ENCODE measurements at places on chromosomes 16 and 17.

DNA sequence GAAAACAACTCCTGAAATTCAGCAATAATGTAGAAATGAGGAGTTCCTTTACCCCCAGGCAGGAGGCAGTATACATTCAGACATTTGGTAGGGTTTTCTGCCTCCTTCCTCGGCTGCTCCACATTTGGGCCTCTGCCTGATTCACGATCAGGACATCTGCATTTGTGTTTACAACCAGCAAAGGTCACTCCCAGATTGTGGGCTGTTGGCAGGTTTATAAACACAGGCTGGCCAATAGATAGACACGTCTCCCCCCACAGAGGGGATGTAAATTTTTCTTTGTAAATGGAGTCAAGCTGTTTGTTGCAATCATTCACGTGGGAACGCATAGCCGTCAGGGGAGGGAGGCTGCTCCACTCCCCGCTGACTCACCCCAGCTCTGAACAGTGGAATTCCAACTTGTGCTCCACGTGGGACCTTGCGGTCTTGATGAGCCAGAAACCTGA is 252.1 kb upstream of the N4BP1 start:
- no peak for DNase-seq

GRCh38 chr16:63653044-63653839 is 1468.6 kb downstream of the CDH11 start:
- no peak for DNase-seq

- no peak for DNase-seq
Measured at GRCh38 chr16:78075800-78076199, 23.7 kb upstream of the WWOX start.

GRCh38 chr16:73916829-73917594 is 379.6 kb upstream of the PSMD7 start:
- no peak for DNase-seq

DNA sequence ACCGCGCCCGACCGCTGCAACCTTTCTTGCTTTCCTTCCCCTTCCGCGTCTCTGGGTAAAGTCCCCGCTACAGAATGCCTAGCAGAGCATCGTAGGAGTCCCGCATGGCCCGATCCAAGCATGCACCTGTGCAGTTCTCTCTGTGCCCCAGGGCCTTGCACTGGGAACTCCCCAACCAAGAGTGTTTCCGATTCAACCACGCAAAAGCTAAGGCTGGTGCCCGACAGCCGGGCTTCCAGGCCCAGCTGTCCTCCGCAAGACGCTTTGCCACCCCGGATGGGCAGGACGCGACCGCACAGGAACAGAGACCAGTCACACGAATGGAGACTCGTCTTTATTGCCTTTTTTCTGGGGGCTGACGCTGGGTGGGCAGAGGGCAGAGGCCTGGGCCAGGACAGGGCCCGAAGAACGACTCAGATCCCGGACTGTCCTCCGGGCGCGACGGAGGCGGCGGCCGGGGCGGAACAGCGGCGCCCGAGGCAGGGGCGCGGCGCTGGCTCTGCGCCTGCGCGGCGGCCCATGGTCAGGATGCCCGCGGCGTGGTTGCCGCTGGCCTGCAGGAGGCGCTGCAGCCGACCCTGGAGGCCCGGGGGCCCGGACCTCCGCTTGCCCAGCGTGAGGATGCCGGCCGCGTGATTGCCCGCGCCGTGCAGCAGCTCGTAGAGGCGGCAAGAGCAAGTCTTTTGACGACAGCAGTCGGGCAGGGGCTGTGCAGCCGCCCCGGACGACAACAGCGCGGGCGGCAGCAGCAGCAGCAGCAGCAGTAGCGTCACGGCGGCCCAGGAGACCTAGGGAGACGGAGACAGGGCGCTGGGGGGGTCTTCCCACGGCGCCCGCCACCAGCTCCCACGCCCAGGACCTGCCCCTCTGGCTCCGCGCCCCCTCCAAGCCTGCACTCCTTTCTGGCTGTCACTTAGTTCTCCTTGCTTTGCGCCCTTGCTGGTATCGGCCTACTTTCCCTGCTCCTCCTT is 1.2 kb downstream of the HCRT start:
- peak; percentile 67 for DNase-seq

DNA sequence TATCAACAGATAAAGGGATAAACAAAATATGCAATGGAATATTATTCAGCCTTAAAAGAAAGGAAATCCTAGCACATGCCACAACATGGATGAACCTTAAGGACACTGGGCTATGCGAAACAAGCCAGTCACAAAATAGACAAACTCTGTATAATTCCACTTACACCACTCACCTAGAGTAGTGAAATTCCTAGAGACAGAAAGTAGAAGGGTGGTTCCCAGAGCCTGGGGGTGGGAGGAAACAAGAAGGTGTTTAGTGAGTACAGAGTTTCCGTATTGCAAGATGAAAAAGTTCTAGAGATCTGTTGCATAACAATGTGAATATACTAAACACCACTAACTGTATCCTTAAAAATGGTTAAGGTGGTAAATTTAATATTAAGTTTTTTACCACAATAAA is 10.0 kb downstream of the SPOP start:
- no peak for DNase-seq

DNA sequence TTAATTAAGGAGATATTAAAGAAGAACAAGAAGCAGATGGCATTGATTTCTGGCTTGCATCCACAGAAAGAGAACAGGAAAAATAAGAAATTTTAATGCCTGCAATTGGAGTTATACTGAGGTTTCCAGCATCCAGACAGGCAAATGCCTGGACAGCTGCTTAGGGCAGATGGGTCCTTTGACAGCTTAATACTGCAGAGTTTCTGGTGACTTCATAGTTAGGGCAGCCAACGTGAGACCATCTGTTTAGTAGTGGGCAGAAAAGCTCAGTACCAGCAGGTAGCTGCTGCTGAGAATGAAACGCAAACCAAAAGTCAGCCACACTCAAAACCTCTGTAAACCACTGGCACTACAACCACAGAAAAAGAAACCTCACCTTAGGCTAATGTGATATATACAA is 109.8 kb downstream of the CDK5R1 start:
- no peak for DNase-seq

- no peak for DNase-seq
Measured at GRCh38 chr17:32636598-32637218, 149.9 kb downstream of the CDK5R1 start.

GRCh38 chr16:4610011-4611005 is 4.4 kb downstream of the UBALD1 start:
- no peak for DNase-seq

DNA sequence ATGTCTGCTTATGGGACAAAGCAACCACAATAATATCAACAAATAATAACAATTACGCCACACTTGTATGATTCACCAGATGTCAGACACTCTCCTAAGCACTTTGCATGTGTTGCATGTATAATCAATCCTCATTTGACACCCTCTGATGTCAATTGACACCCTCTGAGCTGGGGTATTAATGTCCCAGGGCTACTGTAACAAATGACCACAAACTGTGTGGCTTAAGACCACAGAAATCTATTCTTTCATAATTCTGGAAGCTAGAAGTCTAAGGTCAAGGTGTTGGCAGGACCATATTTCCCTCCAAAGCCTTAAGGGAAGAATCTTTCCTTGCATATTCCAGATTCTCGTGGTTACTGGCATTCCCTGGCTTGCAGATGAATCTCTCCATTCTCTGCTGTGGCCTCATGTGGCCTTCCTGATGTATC is 112.7 kb downstream of the NPIPB5 start:
- no peak for DNase-seq

- no peak for DNase-seq
Measured at GRCh38 chr17:3919123-3919624, 2.9 kb upstream of the P2RX1 start.

GRCh38 chr17:66951605-66951953 is 12.9 kb upstream of the CACNG4 start:
- DNase-seq, result no peak

- no peak for DNase-seq
Measured at GRCh38 chr17:48247603-48248002, 140.0 kb downstream of the SNX11 start.

GRCh38 chr16:76565542-76565941 is 288.3 kb downstream of the CNTNAP4 start:
- no peak for DNase-seq

- DNase-seq, result peak; percentile 2
Measured at GRCh38 chr17:5500247-5500588, 13.9 kb downstream of the MIS12 start.

DNA sequence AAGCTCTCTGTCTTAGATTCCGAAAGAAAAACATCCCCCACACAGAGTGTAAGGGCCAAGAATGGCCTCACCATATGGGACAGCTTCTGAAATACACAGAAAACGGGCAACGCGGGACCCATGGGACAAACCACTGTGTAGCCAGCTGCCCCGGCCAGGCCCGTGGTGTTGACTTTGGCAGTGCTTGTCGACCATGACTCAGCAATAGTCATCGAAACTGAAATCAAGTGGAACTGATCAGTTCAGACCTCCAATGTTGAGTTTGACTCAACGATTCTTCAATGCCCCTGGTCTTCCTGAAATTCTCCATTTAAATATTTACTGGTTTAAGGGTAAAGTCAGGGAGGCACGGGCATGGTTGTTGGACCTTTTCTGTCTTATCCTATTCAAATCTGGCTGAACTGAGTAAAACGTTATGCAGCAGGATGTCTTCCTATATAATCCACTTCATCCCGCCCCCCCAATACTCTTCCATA is 27.5 kb downstream of the ZFHX3 start:
- no peak for DNase-seq

- no peak for DNase-seq
Measured at GRCh38 chr16:72976438-72977064, 71.4 kb downstream of the ZFHX3 start.

DNA sequence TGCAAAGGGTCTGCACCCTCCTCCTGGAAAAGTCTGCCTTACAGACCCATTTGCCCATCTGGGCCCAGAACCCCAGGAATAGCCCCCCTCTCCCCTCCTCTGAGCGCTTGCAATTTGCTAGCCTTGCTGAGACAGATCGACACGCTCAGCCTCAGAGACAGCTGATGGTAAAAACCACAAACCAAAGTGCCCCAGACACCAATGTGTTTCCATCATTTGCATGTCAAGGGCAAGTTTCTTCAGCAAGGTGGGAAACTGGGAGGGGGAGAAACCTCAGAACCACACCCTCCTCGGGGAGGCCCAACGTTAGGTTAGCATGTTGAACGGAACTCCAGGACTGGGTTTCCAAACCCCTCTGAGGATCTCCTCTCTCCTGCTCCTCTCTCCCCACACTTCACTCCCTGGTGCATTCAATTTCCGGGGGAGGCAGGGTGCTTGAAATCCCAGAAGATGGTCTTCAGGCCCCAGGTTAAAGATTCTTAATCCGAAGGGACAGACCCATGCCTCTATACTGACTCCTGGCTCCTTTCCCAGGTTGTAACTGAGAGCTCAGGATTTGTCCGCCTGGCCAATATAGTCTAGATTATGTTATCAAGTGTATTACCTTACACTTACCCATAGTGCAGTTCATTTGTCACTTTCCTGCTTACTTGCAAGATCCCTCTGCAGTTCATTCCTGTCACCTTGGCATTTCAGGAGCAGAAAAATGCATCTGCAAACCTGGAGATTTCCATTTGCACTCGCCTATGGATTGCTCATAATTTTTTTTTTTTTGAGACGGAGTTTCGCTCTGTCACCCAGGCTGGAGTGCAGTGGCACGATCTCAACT is 1.3 kb upstream of the CUEDC1 start:
- no peak for DNase-seq

GRCh38 chr17:47066095-47066494 is 87.0 kb upstream of the RPRML start:
- DNase-seq, result no peak

- no peak for DNase-seq
Measured at GRCh38 chr16:48885471-48885870, 275.5 kb upstream of the N4BP1 start.

DNA sequence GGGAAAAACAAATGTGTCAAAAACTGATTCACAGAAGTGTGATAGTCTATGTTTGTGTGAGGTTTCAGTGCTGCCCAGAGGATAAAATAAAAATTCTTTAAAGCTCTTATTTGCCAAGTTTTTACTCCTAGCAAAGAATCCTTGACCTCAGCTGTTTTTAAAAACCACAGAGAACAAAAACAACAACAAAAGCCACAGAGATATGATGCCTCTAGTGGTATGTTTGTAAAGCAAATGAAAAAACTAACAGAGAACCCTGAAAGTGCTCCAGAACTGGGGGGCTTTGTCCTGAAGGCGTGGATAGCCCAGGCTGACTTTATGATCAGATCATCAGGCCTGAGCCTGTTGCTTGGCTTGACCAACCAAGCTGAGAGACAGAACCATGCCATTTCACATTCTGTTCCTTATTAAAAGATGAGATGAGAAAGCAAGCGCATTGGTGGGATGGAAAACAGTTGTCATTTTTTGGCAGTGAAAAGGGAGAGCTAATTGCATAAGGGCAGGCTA is 411.0 kb downstream of the CPPED1 start:
- DNase-seq, result no peak

GRCh38 chr16:12523002-12523401 is 280.7 kb downstream of the CPPED1 start:
- DNase-seq, result no peak

DNA sequence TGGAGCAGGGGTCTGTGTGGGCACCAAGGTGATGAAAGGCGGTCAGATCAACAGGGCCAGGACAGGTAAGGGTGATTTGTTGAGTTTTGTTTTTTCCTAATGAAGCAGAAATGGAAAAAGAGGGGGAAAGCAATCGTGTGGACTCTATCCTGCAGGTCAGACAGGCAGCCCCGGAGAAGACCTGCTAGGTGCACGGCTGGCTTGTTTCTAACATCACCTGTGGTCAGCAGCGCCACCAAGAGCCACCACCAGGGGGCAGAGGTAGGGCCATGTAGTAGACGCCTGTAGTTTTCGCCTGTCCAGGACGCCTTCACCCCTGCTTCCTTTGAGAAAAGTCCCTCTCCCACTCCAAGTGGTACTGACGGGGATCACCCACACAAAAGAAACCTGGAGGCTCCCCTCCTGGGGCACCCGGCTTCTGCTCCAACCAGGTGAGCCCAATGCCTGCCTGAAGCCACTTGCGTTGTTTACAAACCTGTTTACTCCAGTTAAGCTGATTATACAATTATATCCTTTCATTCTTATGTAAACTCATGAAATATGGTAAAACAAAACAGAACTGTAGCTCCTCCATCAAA is 54.2 kb upstream of the SEC14L1 start:
- no peak for DNase-seq

GRCh38 chr17:31476525-31477416 is 85.3 kb downstream of the RAB11FIP4 start:
- no peak for DNase-seq

GRCh38 chr17:76556765-76557367 is 17.0 kb downstream of the PRCD start:
- DNase-seq, result no peak

- DNase-seq, result no peak
Measured at GRCh38 chr16:69514356-69514755, 51.4 kb upstream of the NFAT5 start.

Data from putamen (tissue), 1 donor.